Natural killer cell treated with Interleukin-12 subunit alpha and Interleukin-12 subunit beta and Interleukin-15 and Interleukin-18, amount 100 ng/mL, for 72 hours (primary cell): ENCODE measurements at places on chromosomes 1 and 21. TPM values are rescaled to one million over a fixed set of nuclear protein-coding genes. Genes with fewer than 3 reads are reported as not detected.
A peak's percentile ranks its signal among the peaks of the same experiment; 100 is the strongest.

GRCh38 chr1:11147197-11147770, 41.9 kb upstream of the ANGPTL7 start:
- peaks cover 8% of the 10 kb centered on the region for H3K36me3 ChIP-seq
- H3K4me1 ChIP-seq, result no peaks in the 10 kb centered on the region
- H3K4me3 ChIP-seq, result no peak overlapping the region
- H3K27me3 ChIP-seq, result no peaks in the 10 kb centered on the region

The MSH4 gene
- 0.19 TPM for total RNA-seq

DNA sequence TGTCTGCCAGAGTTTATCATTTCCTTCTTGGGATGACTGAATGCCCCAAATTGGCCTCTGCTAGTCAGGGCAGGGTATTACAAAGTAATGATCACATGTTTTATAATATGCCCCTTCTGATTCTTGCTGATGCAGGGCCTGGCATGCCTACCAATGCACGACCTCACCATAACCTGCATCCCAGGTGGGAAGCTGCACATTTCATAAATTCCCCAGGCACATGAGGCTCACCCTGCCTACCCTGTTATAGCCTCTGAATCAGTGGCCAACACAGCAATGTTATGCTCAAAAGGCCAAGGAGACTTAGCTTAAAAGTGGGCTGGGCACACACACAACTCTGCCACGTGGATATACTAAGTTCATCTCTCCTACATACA, 28.0 kb upstream of the XPR1 start:
- H3K27ac ChIP-seq, result no peak overlapping the region
- H3K4me1 ChIP-seq, result no peaks in the 10 kb centered on the region
- peaks cover 9% of the 10 kb centered on the region for H3K27me3 ChIP-seq
- DNase-seq, result no peak
- no peaks in the 10 kb centered on the region for H3K36me3 ChIP-seq
- no peak overlapping the region for H3K4me3 ChIP-seq

GRCh38 chr1:73674945-73675561, 522.9 kb downstream of the LRRIQ3 start:
- H3K4me1 ChIP-seq, result no peaks in the 10 kb centered on the region
- H3K27me3 ChIP-seq, result no peaks in the 10 kb centered on the region
- no peak overlapping the region for H3K4me3 ChIP-seq

The TCHHL1 gene
- total RNA-seq, result not detected

DNA sequence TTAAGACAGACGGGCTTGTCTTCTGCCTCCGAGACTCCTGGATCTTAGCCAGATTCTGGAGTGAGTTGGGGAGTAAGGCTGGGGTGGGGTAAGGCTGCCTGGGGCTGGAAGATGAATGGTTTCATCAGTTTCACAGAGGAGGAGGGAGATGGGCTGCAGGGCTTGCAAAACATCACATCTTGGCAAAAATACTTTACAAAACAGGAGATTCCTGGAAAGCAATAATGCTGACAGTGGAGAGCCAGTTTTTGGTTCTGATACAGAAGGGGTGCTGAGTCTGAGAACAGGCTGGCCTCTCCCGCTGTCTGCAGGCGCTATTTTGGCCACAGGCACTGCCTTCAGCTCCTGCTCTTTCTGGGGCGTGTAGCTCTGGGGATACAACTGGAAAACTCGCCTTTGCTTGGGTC, 83.4 kb upstream of the KCNE2 start:
- DNase-seq, result no peak
- no peak overlapping the region for H3K4me3 ChIP-seq
- no peak overlapping the region for H3K27ac ChIP-seq
- no peaks in the 10 kb centered on the region for H3K4me1 ChIP-seq

DNA sequence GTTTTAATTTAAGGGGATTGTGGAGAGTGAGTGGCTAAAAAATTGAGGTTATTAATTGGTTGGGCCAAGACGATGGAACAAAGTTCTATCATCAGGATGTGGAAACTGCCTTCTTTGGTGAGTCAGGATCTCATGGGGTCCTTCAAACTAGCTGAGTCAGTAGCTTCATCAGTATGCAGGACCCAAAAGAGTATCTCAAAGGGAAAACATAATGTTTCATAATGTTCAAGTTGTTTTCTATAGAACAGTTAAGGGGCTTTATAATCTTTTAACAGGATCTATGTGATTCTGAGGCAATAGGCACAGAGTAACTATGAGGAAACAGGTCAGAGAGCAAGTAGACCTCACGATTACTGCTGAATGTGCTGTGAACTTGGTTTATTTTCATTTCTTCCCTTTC, 3.2 kb upstream of the OLFML2B start:
- H3K4me1 ChIP-seq, result peaks cover 17% of the 10 kb centered on the region
- peaks cover 78% of the 10 kb centered on the region for H3K27me3 ChIP-seq
- no peak overlapping the region for H3K27ac ChIP-seq
- H3K36me3 ChIP-seq, result no peaks in the 10 kb centered on the region
- no peak overlapping the region for H3K4me3 ChIP-seq

DNA sequence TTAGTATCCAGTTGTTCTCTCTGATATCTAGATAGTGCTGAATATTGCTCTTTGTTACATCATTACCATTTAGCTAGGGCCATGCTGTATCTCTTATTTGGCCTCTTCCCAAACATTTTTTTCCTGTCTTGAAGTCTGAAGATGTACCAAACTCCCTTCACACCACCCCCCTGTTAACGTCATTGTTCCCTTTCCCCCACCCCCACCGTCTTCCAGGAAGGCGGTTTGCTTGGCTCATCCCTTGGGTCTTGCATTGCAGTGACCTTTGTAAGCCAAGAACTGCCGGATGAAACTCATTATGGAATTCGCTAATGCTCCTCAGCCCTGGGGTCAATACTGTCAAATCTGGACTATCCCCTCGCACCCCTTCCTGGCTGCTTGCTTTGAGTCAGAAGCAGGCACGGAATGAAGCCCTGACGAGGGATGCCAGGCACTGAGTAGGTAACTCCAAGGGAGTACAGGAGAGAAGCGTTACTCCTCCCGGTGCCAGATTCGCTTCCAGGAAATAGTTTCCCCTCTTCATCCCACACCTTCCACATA, 283.1 kb downstream of the TM2D1 start:
- no peaks in the 10 kb centered on the region for H3K4me1 ChIP-seq
- H3K36me3 ChIP-seq, result no peaks in the 10 kb centered on the region

The OLFML3 gene
- total RNA-seq, result 1.2 TPM

- H3K27me3 ChIP-seq, result no peaks in the 10 kb centered on the region
- peak overlapping the region; percentile 9 for H3K27ac ChIP-seq
- H3K36me3 ChIP-seq, result no peaks in the 10 kb centered on the region
- H3K4me3 ChIP-seq, result no peak overlapping the region
- peaks cover 24% of the 10 kb centered on the region for H3K4me1 ChIP-seq
- no peak for DNase-seq
Measured at GRCh38 chr1:107740579-107740978, 224.4 kb downstream of the VAV3 start.

DNA sequence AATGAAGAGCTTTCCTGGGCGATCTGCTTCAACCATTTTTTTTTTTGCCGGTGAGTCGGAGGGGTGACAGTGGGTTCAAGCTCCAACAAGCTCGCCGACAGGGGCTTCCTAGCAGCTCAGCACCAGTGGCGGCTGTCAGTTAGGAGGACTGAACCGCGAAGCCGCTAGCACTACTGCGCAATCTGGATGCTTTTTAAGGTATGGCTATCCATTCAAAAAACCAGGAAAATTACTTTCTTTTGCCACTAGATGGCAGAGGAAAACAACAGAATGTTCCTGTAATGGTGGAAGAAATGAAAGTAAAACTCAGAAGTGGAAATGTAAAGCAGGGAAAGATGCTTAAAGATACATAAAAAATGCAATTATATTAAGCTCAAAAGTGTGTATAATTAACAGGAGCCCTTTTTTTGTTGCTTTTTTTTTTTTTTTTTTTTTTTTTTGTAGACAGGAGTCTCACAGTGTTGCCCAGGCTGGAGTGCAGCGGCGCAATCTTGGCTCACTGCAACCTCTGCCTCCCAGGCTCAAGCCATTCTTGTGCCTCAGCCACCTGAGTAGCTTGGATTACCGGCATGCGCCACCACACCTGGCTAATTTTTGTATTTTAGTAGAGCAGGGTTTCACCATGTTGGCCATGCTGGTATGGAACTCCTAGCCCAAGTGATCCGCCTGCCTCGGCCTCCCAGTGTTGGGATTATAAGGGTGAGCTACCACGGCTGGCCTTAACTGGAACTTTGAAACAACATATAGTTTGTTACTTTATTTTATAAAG, 8.5 kb downstream of the KYAT3 start:
- no peak for DNase-seq
- peak overlapping the region; percentile 85 for H3K4me3 ChIP-seq
- H3K27ac ChIP-seq, result peak overlapping the region; percentile 96
- H3K4me1 ChIP-seq, result peaks cover 67% of the 10 kb centered on the region
- peaks cover 57% of the 10 kb centered on the region for H3K36me3 ChIP-seq

DNA sequence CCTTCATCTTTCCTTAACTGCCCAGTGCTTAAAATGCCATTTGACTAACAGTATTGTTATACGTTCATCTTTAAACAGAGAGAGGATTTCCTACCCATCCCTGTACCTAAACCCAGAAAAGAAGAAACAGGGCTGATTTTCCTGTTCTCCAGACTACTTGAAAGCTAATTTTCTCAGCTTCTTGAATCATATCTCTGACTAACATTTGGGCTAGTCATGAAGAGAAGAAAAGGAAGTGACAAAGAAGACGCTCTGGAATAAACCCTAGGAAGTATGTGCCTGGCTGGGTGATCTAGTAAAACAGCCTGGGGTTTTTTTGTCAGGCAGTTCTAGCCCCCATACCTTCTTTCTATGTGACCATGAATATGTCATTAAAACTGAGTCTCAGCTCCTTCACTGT, 44.8 kb upstream of the SGIP1 start:
- H3K27ac ChIP-seq, result no peak overlapping the region
- no peak overlapping the region for H3K4me3 ChIP-seq
- no peaks in the 10 kb centered on the region for H3K36me3 ChIP-seq
- H3K27me3 ChIP-seq, result peaks cover under 1% of the 10 kb centered on the region

DNA sequence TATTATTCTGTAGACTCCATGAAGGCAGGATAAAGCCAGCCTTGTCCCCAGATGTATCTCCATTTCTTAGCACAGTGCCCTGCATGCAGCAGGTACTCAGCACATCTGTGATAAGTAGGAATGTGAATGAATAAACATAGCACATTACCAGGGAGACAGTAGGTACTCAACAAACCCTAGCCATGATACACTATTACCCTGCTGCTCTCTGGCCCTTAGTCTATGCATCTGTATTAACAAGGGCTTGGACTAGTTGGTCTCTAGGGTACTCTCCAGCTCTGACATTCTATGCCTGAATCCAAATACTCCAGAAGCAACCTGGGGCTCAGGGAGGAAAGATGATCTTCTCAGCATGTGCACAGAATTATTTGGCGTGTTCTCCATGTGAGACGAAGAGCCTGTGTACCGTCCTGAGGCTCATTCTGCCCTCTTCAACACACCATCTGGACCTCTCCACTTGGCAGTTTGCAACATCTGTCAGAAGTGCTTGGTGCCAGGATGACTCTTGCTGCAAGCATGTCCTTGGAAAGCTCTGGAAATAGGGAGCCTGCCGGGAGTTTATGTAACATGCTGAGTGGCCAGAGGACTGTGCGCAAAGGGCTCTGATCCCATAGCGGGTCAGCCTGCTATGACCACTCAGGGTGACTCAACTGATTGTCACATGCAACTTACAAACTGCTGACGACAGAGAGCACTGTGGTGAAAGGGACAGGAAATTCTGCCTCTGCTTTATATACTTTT, 228.2 kb upstream of the USP24 start:
- no peak for DNase-seq
- no peak overlapping the region for H3K4me3 ChIP-seq
- H3K4me1 ChIP-seq, result no peaks in the 10 kb centered on the region
- peaks cover 13% of the 10 kb centered on the region for H3K27me3 ChIP-seq
- no peak overlapping the region for H3K27ac ChIP-seq

DNA sequence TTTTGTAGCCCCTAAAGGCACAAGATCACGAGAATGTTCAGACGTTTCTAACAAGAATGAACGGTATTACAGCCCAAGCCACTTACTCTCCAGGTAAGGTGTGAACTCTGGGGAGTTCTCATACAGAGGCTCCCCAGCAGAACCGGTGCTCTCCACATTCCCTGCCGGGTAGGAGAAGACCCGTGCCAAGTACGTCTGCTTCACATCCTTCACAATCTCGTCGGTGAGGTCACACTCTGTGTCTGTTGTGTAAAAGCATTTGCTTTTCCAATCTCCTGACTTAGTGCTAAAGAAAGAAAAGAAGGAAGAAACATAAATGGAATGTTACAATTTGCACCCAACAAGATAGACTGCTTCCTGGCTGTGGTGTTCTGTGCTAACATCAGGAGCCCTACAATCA, 5.7 kb downstream of the F3 start:
- no peaks in the 10 kb centered on the region for H3K36me3 ChIP-seq
- peaks cover 2% of the 10 kb centered on the region for H3K4me1 ChIP-seq
- H3K27me3 ChIP-seq, result peaks cover 40% of the 10 kb centered on the region
- H3K27ac ChIP-seq, result no peak overlapping the region

DNA sequence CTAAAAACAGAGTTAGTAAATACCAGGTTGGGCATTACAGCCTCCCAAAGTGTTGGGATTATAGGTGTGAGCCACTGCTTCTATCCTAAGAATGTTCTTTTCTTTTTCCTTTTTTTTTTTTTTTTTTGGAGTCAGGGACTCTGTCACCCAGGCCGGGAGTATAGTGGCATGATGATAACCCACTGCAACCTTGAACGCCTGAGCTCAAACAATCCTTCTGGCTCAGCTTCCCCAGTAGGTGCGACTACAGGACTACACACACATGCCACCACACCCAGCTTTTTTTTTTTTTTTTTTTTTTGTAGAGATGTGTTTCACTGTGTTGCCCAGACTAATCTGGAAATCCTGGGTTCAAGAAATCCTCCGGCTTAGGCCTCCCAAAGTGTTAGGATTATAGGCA, 5.9 kb downstream of the ZBTB8OS start:
- H3K27me3 ChIP-seq, result no peaks in the 10 kb centered on the region
- no peaks in the 10 kb centered on the region for H3K36me3 ChIP-seq
- no peak overlapping the region for H3K27ac ChIP-seq
- DNase-seq, result no peak
- peaks cover 16% of the 10 kb centered on the region for H3K4me1 ChIP-seq

GRCh38 chr1:19879661-19880060, 2.5 kb upstream of the OTUD3 start:
- no peak for DNase-seq
- peaks cover 20% of the 10 kb centered on the region for H3K27me3 ChIP-seq
- no peaks in the 10 kb centered on the region for H3K36me3 ChIP-seq
- H3K27ac ChIP-seq, result no peak overlapping the region
- peaks cover 23% of the 10 kb centered on the region for H3K4me1 ChIP-seq

GRCh38 chr1:12178511-12178910, 11.7 kb downstream of the TNFRSF1B start:
- H3K27me3 ChIP-seq, result no peaks in the 10 kb centered on the region
- H3K36me3 ChIP-seq, result peaks cover 1% of the 10 kb centered on the region
- DNase-seq, result no peak

The PTGS2 gene
- 1.8 TPM for total RNA-seq

- H3K27me3 ChIP-seq, result peaks cover 16% of the 10 kb centered on the region
- H3K27ac ChIP-seq, result no peak overlapping the region
- no peaks in the 10 kb centered on the region for H3K36me3 ChIP-seq
- H3K4me1 ChIP-seq, result no peaks in the 10 kb centered on the region
Measured at GRCh38 chr1:107404756-107405155, 263.9 kb downstream of the NTNG1 start.

The RAB29 gene
- 109 TPM for total RNA-seq

GRCh38 chr1:14706631-14707030, 108.1 kb downstream of the KAZN start:
- no peak overlapping the region for H3K27ac ChIP-seq
- peaks cover 48% of the 10 kb centered on the region for H3K27me3 ChIP-seq
- no peaks in the 10 kb centered on the region for H3K36me3 ChIP-seq

- H3K36me3 ChIP-seq, result no peaks in the 10 kb centered on the region
- H3K27ac ChIP-seq, result no peak overlapping the region
Measured at GRCh38 chr1:196070940-196071339, 537.3 kb downstream of the KCNT2 start.

- no peaks in the 10 kb centered on the region for H3K4me1 ChIP-seq
- no peak overlapping the region for H3K4me3 ChIP-seq
- H3K36me3 ChIP-seq, result no peaks in the 10 kb centered on the region
- no peak overlapping the region for H3K27ac ChIP-seq
- no peaks in the 10 kb centered on the region for H3K27me3 ChIP-seq
Measured at GRCh38 chr1:23385119-23385621, 15.5 kb upstream of the ZNF436 start.
